Small intestine (tissue), 16 donors: ENCODE measurements at places on chromosomes 5 and 9.

GRCh38 chr5:142053426-142054151 lies 40.8 kb upstream of the GNPDA1 start:
- H3K4me1 ChIP-seq = no peaks in the 10 kb centered on the region
- H3K36me3 ChIP-seq = no peaks in the 10 kb centered on the region
- no peaks in the 10 kb centered on the region for H3K27me3 ChIP-seq
- DNase-seq = no peak
- H3K4me3 ChIP-seq = no peak overlapping the region
- no peak overlapping the region for H3K27ac ChIP-seq

- H3K27me3 ChIP-seq = no peaks in the 10 kb centered on the region
- no peak overlapping the region for H3K27ac ChIP-seq
- H3K4me3 ChIP-seq = no peak overlapping the region
Observed at GRCh38 chr5:53123702-53124101, 14.1 kb upstream of the MOCS2 start.

- H3K36me3 ChIP-seq = peaks cover 13% of the 10 kb centered on the region
- H3K4me1 ChIP-seq = peaks cover 26% of the 10 kb centered on the region
- DNase-seq = no peak
- H3K27ac ChIP-seq = no peak overlapping the region
- H3K4me3 ChIP-seq = no peak overlapping the region
Observed at GRCh38 chr9:112503170-112503569, 16.5 kb downstream of the KIAA1958 start.

GRCh38 chr5:124790895-124791732 lies 44.7 kb upstream of the ZNF608 start:
- no peaks in the 10 kb centered on the region for H3K36me3 ChIP-seq
- H3K4me3 ChIP-seq = no peak overlapping the region

DNA sequence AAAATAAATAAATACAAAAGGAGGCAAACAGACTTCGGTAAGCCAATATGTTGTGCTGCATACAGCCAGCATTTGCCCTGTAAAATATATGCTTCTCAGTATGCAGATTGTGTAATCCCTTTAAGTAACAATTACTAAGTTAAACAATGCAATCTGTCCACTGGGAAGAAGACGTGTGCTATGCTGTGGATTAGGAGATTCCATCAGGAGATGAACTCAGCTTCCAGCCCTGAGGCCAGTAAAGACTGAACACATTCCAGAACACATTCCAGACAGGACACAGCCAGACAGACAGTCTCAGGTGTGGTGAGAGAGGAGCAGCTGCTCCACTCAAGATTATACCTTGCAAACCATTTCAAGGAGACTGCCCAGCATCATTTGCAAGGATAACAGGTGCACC lies 97.8 kb downstream of the MPDZ start:
- no peak overlapping the region for H3K27ac ChIP-seq
- DNase-seq = no peak
- no peaks in the 10 kb centered on the region for H3K27me3 ChIP-seq
- H3K36me3 ChIP-seq = no peaks in the 10 kb centered on the region
- H3K4me3 ChIP-seq = no peak overlapping the region

DNA sequence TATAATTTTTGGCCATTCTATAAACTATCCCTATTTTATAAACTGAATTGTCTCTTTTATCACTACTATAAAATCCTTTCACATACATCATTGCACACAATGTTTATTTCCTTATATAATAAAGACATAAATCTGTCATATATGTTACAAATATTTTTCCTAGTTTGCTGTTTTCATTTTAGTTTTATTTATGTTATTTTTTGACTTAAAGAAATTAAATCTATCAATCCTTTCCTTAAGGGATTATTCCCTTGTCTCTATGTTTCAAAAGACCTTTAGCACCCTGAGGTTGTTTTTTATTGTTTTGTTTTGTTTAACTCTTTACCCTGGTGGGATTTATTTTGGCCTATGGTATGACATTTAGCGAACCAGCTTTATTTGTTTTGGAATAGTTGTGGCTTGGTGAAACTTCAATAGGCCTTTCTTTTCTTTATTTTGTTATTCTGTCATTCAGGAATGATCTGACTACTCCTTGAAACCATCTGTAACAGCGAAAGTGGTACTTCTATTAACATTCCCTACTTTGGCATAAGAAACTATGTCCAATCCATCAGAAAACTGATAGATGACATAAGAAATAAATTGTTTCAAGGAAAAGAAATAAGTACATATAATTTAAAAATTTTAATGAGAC lies 125.9 kb downstream of the CEP120 start:
- no peaks in the 10 kb centered on the region for H3K4me1 ChIP-seq
- no peak for DNase-seq
- H3K4me3 ChIP-seq = no peak overlapping the region
- H3K27me3 ChIP-seq = no peaks in the 10 kb centered on the region
- H3K36me3 ChIP-seq = no peaks in the 10 kb centered on the region

DNA sequence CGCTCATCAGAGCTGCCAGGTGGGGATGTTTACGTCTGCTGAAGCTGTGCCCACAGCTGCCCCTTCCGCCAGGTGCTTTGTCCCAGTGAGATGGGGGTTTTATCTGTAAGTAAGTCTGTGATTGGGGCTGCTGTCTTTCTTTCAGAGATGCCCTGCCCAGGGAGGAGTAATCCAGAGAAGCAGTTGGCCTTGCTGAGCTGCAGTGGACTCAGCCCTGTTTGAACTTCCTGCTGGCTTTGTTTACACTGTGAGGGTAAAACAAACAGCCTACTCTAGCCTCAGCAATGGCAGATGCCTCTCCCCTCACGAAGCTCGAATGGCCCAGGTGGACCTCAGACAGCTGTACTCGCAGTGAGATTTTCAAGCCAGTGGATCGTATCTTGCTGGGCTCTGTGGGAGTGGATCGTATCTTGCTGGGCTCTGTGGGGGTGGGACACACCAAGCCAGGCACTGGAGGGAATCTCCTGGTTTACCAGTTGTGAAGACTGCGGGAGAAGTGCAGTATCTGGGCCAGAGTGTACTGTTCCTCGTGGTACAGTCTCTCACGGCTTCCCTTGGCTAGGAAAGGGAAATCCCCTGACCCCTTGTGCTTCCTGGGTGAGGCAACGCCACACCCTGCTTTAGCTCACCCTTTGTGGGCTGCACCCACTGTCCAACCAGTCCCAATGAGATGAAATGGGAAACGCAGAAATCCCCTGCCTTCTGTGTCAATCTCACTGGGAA lies 530.1 kb upstream of the DMAC1 start:
- H3K27me3 ChIP-seq = no peaks in the 10 kb centered on the region
- no peak for DNase-seq
- no peak overlapping the region for H3K4me3 ChIP-seq
- H3K36me3 ChIP-seq = no peaks in the 10 kb centered on the region

GRCh38 chr5:93209476-93209875 lies 371.5 kb downstream of the NR2F1-AS1 start:
- H3K4me3 ChIP-seq = no peak overlapping the region
- H3K27ac ChIP-seq = no peak overlapping the region
- H3K36me3 ChIP-seq = no peaks in the 10 kb centered on the region
- no peaks in the 10 kb centered on the region for H3K27me3 ChIP-seq
- no peak for DNase-seq
- H3K4me1 ChIP-seq = no peaks in the 10 kb centered on the region

DNA sequence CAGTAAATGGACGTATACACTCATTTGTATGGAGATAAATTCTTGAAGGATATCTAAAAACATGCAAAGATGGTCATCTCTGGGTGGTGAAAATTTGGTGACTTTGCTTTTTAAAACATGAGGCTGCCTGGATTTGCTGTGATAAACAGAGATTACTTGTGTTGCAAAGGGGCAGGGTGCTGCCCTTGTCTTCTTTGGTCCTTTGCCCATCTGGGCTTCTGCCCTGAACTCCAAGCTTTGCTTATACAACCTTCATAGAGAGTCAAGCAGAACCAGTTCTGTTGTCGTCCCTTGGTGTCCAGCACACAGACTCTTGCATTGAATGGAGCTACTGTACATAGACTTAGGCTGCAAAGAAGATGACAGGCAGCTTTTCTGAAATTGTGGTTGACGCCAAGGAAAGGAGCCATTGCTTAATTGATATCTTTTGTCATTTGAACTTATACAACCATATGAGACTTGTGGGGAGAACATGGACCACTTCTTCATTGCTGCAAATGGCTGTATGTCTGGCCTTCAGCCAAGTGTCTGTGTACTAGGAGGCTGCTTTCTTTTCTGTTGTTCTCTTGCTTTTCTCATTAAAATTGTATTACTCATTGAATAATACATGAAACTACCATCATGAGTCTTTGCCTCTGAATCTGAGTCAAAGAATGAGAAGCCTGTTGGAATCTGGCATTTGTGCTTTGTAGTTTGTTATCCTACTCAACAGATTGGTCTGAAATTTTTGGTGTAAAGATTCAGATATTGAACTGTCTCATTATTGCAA lies 152.5 kb downstream of the DMRT2 start:
- H3K4me3 ChIP-seq = no peak overlapping the region
- H3K27ac ChIP-seq = no peak overlapping the region
- no peaks in the 10 kb centered on the region for H3K4me1 ChIP-seq
- no peaks in the 10 kb centered on the region for H3K27me3 ChIP-seq
- no peak for DNase-seq
- no peaks in the 10 kb centered on the region for H3K36me3 ChIP-seq

DNA sequence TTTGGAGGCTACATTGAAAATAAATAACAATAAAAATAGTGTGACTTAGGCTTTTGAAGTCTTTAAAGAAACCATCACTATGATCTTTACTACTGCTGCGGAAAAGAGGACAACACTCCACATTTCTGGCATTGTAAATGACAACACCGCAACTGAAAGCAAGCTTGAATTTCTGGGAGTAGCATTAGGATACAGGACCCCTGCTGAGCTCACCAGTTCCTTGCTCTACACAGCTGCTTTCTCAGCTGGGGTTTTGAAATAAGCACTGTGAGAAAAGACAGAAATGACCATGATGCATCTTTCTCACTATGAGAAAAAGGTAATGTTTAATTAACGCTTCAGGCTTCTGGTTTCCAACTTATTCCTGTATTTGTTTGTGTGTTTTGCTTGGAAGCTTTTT lies 168.0 kb downstream of the TAF11L14 start:
- no peak overlapping the region for H3K27ac ChIP-seq
- no peak for DNase-seq
- H3K4me3 ChIP-seq = no peak overlapping the region
- H3K4me1 ChIP-seq = no peaks in the 10 kb centered on the region
- no peaks in the 10 kb centered on the region for H3K36me3 ChIP-seq

DNA sequence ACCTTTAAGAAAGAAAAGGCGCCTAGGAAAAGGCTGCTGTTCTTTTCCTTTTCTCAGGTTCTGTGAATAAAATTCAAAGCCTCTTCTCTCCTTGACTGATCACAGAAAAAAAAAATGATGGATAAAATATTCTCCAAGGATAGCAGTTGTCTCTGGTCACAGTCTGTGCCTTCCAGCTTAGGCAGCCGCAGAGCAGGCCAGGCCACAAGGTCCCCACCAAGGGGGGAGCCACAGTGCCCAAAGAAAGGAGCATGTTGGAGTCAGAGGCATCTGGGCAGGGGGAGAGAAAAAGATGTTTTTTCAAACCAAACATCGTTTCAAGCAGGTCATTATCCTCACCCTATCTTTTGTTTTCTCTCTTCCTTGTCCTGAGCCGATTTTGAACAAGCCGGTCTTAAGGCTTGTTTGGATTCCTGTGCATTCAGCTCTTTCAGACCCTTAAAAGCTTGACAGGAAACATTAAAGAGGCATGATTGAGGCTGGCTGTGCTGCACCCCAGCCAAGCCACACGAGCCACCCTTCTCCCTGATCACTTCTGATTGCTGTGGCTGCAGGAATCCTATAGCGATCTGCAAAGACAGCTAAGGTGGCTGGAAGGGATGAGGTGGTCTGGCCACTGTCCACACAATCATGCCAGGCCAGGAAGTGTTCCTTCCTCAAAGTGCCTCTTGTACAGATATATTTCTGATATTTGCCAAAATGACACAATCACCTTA lies 284.6 kb upstream of the TLE4 start:
- no peaks in the 10 kb centered on the region for H3K4me1 ChIP-seq
- DNase-seq = no peak
- no peak overlapping the region for H3K4me3 ChIP-seq

- H3K36me3 ChIP-seq = no peaks in the 10 kb centered on the region
- DNase-seq = no peak
- no peaks in the 10 kb centered on the region for H3K4me1 ChIP-seq
- H3K27ac ChIP-seq = no peak overlapping the region
- no peaks in the 10 kb centered on the region for H3K27me3 ChIP-seq
- no peak overlapping the region for H3K4me3 ChIP-seq
Observed at GRCh38 chr9:70525519-70525918, 111.1 kb upstream of the KLF9 start.

DNA sequence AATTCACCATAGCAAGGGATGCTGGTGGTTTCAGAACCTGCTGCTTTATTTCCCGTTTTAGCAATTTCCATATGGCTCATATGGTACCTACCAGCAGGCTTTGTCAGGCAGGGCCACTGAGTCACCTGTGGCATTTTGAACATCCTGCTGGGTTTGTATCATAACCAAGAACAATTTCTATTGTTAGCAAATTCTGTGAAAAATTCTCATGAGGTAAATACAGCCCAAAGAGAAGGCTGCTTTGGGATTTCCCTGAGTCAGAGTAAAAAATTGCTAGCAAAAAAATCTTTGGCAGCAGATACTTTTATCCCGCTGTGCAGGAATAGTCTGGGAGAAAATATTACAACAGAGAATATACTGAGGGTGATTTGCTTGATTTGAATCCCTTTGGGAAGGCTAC lies 52.7 kb downstream of the PRR16 start:
- no peak for DNase-seq
- no peaks in the 10 kb centered on the region for H3K4me1 ChIP-seq
- no peak overlapping the region for H3K4me3 ChIP-seq
- no peaks in the 10 kb centered on the region for H3K36me3 ChIP-seq
- H3K27ac ChIP-seq = no peak overlapping the region

DNA sequence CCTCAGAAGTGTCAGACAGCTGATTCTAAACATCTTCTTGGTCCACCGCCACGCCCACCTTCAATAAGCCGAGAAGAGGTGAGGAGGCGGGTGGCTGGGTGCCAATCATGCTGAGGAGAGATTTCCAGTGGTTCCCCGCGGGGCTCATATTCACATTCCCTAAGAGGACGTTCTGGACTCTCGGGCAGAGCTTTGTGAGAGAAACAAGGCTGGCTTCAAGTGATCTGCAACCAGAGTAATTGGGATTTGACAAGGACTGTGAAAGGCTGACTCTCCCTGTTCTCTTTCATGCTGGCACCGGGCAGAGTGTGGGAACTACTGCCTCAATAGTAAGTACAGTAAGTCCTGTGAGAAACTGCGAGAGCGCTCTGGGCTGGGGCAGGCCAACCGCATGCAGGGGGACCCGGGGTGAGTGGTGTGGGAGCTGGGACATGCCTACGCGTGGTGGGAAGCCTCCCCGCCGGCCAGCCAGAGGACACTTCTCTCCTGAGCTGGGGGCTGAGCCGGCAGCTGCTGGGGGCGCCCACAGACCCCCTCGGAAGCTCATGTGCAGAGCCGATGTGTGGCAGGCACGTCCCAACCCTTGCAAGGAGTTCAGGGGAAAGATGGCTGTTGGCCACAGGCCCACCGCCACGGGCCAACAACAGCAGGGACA lies 110.9 kb downstream of the LIFR start:
- H3K4me3 ChIP-seq = no peak overlapping the region
- DNase-seq = no peak
- H3K27ac ChIP-seq = no peak overlapping the region
- H3K4me1 ChIP-seq = no peaks in the 10 kb centered on the region
- H3K36me3 ChIP-seq = no peaks in the 10 kb centered on the region
